ENCODE measurements at places on chromosomes 7 and 10. TPM values are rescaled to one million over a fixed set of nuclear protein-coding genes. Genes with fewer than 3 reads are reported as not detected.

DNA sequence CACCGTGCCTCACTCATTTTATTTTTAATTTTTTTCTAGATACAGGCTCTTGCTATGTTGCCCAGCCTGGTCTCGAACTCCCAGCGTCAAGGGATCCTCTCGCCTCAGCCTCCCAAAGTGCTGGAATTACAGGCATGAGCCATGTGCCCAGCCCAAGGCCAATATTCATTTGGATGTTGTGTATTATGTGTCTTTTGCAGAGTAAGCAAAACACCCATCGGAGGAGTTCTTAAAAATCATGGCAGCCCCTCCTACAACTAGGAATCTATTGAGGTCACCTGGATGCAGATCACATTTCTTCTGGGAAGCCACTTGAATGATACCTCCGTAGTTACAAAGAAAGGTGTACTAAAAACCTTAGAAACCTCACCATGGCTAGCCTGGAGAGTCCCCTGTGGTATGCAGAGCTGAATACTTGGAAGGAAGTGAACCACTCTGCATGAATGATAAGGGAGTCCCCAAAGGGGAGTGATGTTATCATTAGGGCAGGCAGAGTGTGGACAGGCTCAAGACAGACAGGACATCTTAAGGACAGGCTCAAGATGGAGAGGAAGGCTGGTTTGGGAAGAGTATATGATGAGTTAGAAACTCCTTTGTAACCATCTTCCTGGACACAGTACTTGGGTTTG is 185.7 kb downstream of the TAX1BP1 start:
- H3K4me1 ChIP-seq = peaks cover 12% of the 10 kb centered on the region
- H3K27ac ChIP-seq = no peak overlapping the region
- H3K36me3 ChIP-seq = no peaks in the 10 kb centered on the region
- DNase-seq = no peak
- no peaks in the 10 kb centered on the region for H3K27me3 ChIP-seq

GRCh38 chr7:64867863-64868440 is 35.1 kb upstream of the ZNF273 start:
- no peak overlapping the region for H3K4me3 ChIP-seq
- no peaks in the 10 kb centered on the region for H3K4me1 ChIP-seq
- no peak for DNase-seq
- no peaks in the 10 kb centered on the region for H3K27me3 ChIP-seq
- no peak overlapping the region for H3K27ac ChIP-seq
- H3K36me3 ChIP-seq = no peaks in the 10 kb centered on the region

- H3K27ac ChIP-seq = no peak within 1 kb of the TSS
- H3K4me1 ChIP-seq = peaks cover 9% of the 10 kb centered on the region
- peaks cover 7% of the 10 kb centered on the region for H3K27me3 ChIP-seq
Observed at GRCh38 chr7:45888185-45888992, at the start of gene IGFBP1. TSS of gene IGFBP1 (plus strand) at chr7:45888488. CDS start at chr7:45888653, 165 bp downstream.

DNA sequence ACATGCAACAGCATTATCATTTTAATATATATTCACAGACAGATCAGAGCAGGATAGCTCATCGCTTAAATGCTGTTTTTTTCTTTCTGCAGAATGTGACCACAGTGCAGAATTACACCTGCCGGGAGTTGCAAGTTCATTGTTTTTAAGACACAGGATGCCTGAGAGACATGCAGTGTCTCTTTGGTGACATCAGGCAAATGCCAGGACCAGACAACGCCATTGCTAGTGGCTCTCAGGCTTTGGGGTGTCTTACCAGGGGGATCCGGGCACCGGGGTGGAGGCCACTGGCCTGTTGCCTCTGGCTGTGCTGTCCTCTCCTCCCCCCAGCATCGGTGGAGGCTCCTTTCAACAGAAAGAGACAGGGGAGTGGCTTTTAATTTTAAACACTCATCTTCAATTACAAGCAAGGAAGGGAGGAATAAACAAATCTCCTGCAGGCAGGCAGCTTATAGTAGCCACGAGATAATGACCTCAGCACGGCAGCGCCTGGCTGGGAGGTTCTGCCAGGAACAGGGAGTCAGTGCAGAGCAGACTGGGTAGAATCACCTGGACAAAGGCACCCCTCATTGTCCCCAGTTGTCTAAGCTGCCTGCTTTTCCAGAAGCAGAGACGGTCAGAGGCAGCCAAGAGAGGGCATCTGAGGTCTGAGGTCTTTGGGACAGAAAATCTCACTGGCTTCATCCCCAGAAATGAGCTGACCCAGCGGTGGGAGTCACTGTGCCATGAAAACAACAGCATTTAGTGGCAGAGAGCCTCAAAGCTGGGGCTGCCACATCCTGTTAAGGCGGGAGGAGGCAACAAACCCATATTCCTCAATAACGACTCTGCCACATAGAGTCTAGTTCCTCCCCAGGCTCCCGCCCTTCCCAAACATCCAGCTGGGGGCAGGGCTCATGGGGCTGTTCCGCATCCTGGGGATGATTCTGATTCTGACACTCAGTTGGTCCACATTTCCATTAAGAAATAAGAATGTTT is 148.4 kb downstream of the TCERG1L start:
- H3K4me3 ChIP-seq = no peak overlapping the region
- H3K27me3 ChIP-seq = peaks cover 23% of the 10 kb centered on the region
- H3K36me3 ChIP-seq = no peaks in the 10 kb centered on the region
- H3K4me1 ChIP-seq = no peaks in the 10 kb centered on the region
- no peak for DNase-seq

GRCh38 chr7:133355822-133356221 is 102.9 kb downstream of the EXOC4 start:
- DNase-seq = no peak
- H3K27ac ChIP-seq = no peak overlapping the region

DNA sequence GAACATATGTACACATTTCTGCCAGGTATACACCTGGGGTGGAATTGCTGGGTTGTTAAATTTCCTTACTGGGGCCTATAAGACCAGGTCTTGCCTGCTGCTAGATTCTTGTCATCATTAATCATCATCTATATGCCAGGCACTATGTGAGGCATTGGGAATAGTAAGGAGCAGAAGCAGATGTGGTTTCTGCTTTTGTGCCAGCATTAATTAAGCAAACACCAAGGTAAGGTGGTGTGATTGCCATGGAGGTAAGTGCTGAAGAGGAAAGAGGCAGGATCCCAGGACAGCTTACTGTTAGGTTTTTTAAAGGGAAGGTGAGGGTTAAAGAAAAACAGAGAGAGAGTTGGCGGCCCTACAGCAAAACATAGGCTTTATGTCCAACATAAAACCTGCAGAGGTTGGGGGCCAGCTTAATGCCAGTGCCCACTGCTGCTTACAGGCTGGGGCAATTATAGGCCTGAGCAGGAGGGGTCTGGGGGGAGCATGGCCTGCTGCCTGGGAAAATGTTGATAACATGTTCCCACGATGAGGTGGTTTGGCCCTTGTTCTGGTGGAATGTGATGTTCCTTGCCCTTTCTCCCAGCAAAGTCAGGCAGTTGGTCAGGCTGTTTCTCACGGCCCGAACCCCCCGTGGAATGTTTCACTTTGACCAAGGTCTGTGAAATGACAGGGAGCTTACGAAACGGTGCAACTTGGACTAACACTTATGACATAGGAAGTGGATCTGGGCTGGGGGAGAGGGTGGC is 93.9 kb downstream of the RBM20 start:
- H3K27ac ChIP-seq = peak overlapping the region; percentile 72
- H3K36me3 ChIP-seq = no peaks in the 10 kb centered on the region
- DNase-seq = no peak
- H3K4me3 ChIP-seq = no peak overlapping the region
- peaks cover 40% of the 10 kb centered on the region for H3K4me1 ChIP-seq
- H3K27me3 ChIP-seq = no peaks in the 10 kb centered on the region

- no peak overlapping the region for H3K4me3 ChIP-seq
- H3K27me3 ChIP-seq = no peaks in the 10 kb centered on the region
- no peak overlapping the region for H3K27ac ChIP-seq
- no peak for DNase-seq
Observed at GRCh38 chr7:112185005-112185834, 21.0 kb downstream of the DOCK4 start.

GRCh38 chr7:91636129-91636724 is 244.3 kb downstream of the MTERF1 start:
- H3K27ac ChIP-seq = no peak overlapping the region
- no peaks in the 10 kb centered on the region for H3K36me3 ChIP-seq
- no peak for DNase-seq

- H3K4me3 ChIP-seq = no peak overlapping the region
- H3K4me1 ChIP-seq = no peaks in the 10 kb centered on the region
- no peak for DNase-seq
Observed at GRCh38 chr10:81145975-81146374, 608.3 kb downstream of the SH2D4B start.

DNA sequence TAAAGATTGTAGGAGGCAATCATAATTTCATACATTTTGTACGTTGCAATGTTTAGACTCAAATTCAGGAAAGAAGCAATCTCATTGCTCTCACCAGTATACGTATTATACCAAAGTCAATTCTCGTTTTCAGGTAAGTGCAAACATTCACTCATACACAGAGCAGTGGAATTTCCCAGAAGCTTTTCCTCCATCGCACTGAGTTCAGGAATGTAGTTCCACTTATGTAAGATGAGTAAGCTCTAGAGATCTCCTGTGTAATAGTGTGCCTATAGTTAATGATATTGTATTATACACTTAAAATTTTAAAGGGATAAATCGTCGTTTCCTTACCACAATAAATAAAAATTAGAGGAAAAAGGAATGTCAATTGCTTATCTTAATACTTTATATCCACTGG is 470.8 kb upstream of the KCND2 start:
- no peaks in the 10 kb centered on the region for H3K36me3 ChIP-seq
- H3K4me3 ChIP-seq = no peak overlapping the region
- no peak overlapping the region for H3K27ac ChIP-seq
- DNase-seq = no peak
- H3K4me1 ChIP-seq = no peaks in the 10 kb centered on the region
- no peaks in the 10 kb centered on the region for H3K27me3 ChIP-seq

DNA sequence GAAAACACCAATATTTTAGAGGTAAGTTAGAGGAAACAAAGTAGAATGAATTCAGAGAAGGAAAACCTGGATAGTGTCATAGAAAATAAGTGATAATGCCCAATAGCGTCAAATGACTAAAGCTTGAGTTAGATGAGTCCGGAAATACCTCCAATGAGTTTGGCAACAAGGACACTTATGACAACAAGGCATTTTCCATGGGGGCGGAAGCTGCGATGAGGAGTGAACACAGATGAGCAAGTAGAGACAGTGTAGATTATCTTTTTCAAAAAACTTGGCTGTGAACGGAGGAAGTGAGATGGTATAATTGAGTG is 383 bp upstream of the R3HCC1L start:
- peak overlapping the region; percentile 90 for H3K27ac ChIP-seq
- no peaks in the 10 kb centered on the region for H3K27me3 ChIP-seq
- H3K4me3 ChIP-seq = peak overlapping the region; percentile 77
- no peaks in the 10 kb centered on the region for H3K4me1 ChIP-seq
- DNase-seq = no peak

- H3K4me1 ChIP-seq = no peaks in the 10 kb centered on the region
- H3K27me3 ChIP-seq = no peaks in the 10 kb centered on the region
- no peaks in the 10 kb centered on the region for H3K36me3 ChIP-seq
- H3K4me3 ChIP-seq = no peak overlapping the region
Observed at GRCh38 chr7:81871606-81872265, 101.9 kb upstream of the HGF start.

GRCh38 chr10:11018432-11018841 is 765 bp downstream of the CELF2 start:
- H3K4me3 ChIP-seq = peak overlapping the region; percentile 69
- peaks cover 81% of the 10 kb centered on the region for H3K4me1 ChIP-seq
- peaks cover 72% of the 10 kb centered on the region for H3K27me3 ChIP-seq
- H3K27ac ChIP-seq = peak overlapping the region; percentile 97

DNA sequence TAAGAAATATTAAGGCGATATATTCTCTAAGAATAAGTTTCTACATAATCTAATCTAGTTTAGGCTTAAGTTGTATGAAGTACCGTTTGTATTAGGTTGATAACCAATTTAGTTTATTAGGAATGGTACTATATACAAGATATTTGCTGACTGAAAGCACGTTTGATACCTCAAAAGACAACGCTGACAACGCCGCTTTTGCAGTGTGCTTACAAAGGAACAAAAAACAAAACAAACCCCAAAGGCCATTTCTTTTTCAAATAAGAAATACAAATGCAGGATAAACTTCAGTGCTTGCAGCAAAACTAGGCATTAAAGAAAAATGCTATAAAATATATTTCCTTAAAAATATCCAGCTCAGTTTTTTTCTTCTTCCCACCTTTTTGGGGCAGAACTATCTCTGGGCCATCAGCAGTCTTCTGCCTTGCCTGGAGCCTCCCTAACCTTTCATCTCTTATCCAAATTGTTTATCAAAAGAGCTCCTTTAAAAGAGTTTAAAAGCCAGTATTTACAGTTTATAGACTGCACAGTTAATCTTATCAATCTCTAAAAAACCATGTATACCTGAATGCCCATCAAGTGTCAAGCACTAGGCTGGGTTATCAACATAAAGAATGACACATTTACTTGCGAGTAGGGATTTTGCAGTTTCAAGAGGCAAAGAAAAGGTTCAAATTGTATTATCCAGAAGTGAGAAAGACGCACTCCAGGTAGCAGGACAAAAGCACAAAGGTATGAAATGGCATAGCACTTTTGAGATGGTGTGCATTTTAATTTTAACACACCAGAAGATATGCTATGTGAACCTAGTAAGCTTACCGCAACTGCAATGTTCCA is 4.1 kb upstream of the KMT2E start:
- H3K36me3 ChIP-seq = no peaks in the 10 kb centered on the region
- DNase-seq = no peak
- peak overlapping the region; percentile 98 for H3K27ac ChIP-seq
- peak overlapping the region; percentile 92 for H3K4me3 ChIP-seq

DNA sequence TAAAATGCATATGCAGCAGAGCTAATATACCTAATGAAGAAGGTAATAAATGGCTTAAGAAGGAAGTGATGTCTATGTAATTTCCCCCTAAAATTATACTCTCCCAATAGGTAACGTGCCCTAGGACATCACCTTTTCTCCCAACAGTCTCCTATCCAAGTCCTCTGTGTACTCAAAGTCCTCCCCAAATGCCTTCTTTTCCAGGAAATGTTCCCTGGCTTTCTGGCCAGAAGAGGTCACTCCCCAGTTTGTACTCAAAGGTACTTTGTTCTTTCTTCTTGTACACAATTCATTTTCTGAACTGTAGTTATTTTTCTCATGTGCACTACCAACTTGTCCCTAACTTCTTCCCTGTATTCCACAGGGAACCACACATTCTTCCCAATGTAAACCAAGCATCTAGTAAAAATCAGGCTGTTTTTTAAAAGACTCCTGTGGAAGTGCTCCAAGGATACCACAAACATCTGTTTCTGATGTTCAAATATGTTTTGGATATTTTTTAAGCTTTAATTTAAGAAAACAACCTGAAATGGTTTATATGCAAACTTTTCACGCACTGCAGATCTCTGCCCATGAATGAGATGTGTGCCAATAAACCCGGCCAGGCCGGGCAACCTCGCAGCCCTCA is 262.3 kb upstream of the KLF14 start:
- no peaks in the 10 kb centered on the region for H3K36me3 ChIP-seq
- no peaks in the 10 kb centered on the region for H3K27me3 ChIP-seq
- H3K27ac ChIP-seq = peak overlapping the region; percentile 72
- H3K4me3 ChIP-seq = no peak overlapping the region
- no peak for DNase-seq

The LRRC4 gene
- polyA plus RNA-seq = 0.75 TPM

The SPOCK2 gene
- polyA plus RNA-seq = 13.4 TPM

The COL28A1 gene
- 4.0 TPM for polyA plus RNA-seq

The UCN3 gene
- not detected for polyA plus RNA-seq

The CRYGN gene
- polyA plus RNA-seq = 0.07 TPM

The ARPC1B gene
- polyA plus RNA-seq = 35.4 TPM

The ENO4 gene
- not detected for polyA plus RNA-seq

Measured in heart right ventricle (tissue), 16 donors.